ENCODE measurements at places on chromosomes 7 and 10. TPM values are rescaled to one million over a fixed set of nuclear protein-coding genes. Genes with fewer than 3 reads are reported as not detected.
A peak's percentile ranks its signal among the peaks of the same experiment; 100 is the strongest.

TLX1 gene
- total RNA-seq: not detected

LARP4B gene
- total RNA-seq: 99.7 TPM

CYP26C1 gene
- total RNA-seq: 0.20 TPM

HOXA3 gene
- total RNA-seq: not detected

NKX2-3 gene
- total RNA-seq: not detected

EDRF1 gene
- total RNA-seq: 56.3 TPM

BLNK gene
- 0.19 TPM for total RNA-seq

TMEM209 gene
- 34.5 TPM for total RNA-seq

BICC1 gene
- total RNA-seq: not detected

CDC14C gene
- not detected for total RNA-seq

NUTM2A gene
- 1.3 TPM for total RNA-seq

DNA sequence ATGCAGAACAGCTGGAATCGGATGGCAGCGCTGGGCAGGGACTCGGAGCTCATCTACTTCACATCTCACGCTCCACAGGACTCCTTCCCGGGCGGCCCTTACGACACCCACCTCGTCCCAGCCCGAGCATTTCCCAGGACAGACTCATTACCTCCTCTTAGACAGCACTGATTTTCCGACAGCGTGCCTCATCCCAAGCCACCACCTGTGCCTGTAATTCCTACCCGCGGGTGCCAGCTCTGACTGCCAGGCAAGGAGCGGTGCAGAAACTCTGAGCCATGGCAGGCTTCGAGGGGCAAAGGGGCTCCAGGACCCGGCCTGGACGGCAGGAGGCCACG, 25.6 kb downstream of the GPER1 start:
- DNase-seq: no peak

GRCh38 chr10:81040940-81041339, 503.2 kb downstream of the SH2D4B start:
- no peak for DNase-seq

DNA sequence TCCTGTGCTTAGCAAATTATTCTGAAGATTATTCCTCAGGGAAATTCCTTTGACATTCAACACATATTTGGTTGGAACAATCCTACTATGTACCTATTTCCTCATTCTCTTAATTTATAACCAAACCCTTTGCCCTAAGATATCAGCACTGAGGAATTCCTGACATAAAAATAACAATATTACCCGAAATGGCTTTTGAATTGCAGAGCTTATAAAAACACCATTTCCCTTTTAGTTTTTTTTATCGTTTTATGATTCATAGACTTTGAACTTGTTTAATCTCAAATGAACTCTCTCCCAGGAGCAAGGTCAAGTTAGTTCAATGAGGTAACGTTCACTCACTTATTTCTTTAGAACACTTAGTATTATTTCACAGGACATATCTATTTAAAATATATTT, 7.7 kb upstream of the ABCB1 start:
- DNase-seq: no peak

DNA sequence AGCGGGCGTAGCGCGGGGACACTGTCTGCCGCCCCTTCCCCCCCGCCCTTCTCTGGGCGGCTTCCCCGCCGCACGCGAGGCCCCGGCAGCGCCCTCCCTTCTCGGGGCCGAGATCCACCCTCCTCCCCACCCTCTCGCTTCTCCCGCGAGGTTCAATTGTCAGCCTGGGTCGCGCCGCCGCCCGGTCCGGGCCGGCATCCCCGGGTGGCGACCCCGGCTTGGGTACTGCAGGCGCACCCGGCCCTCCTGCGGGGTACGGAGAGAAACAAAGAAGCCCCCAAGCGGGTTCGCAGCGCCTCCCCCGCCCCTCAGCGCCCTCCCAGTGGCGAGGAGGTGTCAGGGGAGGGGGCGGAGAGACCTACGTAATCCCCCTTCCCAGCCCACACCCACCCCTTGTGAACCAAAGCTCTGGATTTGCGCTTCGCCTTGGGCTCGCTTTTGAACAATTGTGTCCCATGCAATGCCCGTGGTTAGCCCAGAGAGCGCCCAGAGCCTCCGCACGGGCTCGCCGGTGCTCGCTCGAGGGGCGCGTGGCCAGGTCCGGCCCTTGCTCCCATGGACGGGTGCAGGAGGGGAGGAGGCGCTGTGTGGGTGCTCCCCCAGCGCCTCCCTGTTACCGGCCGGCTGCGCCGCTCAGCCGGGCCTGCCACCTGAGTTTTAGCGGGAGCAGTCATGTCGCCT, 634 bp downstream of the HECW1 start:
- no peak for DNase-seq

DNA sequence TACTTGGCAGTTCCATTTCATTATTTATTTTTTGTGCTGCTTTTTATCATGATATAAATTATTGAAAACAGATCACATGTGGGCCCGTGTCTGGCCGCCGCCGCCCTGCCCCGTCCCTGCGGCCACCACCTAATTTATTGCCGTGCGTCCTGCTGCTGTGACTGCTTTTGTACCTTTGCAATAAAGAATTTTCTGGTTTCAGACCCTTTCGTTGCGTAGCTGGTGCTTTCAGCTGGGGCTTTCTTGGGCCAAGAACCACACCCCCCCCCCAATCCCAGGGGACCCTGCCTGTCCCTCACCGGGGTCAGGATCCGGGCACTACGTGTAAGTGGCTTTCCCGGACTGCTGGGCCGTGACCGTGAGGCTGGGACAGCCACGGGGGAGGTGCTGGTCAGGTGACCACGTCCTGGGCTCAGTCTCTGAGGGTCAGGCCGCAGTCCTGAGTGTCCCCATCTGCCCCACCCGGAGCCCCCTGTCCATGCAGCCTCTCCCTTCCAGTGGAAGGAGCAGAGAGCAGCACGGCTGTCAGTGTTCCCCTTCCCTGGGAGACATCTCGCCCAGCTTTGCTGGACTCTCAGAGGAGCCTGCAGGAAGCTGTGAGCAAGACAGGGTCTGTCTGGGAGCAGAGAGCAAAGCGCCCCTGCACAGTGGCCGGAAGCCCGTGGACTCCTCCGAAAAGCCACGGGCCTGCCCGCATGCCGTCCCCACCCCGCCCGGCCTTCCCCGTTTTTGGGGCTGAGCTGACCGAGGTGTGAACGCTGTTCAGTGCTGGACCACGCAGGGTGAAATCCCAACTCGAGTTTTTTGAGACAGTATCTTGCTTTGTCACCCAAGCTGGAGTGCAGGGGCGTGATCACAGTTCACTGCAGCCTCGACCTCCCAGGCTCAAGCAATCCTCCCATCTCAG, 12.6 kb downstream of the MAFK start:
- DNase-seq: peak; percentile 37

GRCh38 chr7:55140941-55141278, 122.1 kb downstream of the EGFR start:
- no peak for DNase-seq

GRCh38 chr7:66865290-66865864, 55.6 kb upstream of the TMEM248 start:
- no peak for DNase-seq

DNA sequence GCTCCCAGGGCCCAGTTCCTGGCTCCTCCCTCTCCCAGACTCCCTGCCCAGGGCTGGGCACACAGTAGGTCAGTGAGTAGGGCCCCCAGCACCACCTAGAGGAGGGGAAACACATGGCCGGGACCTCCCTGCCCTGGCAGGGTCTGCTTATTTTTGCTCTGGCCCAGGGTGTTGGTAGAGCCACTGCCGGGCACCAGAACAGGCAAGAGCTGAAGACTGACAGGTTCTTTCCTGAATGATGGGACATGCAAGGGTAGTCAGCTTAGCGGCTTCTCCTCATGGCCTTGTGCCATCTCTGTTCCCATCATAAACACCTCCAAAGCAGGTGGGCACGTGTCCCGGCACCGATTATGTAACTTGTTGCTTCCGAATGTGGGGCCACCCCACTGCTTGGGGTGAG, 86.5 kb downstream of the NEURL1 start:
- no peak for DNase-seq

GRCh38 chr10:100138921-100139496, 46.8 kb downstream of the ERLIN1 start:
- DNase-seq: no peak

DNA sequence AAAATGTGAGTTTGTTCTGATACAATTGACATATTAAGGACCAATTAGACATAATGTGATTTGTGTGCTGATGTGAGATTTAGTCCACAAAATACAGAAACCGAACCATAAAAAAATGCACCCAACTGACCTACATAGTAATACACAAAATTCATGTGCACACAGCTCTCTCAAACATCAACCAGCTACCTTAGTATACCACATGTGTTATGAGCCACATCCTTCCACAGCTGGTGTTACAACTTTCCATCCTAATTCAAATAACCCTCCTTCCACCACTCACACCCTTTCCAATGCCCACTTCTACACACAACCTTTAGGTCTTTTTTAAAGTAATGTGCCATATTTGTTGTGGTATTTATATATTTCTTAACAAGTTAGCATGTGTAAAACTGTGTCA, 31.7 kb upstream of the C7orf33 start:
- no peak for DNase-seq

DNA sequence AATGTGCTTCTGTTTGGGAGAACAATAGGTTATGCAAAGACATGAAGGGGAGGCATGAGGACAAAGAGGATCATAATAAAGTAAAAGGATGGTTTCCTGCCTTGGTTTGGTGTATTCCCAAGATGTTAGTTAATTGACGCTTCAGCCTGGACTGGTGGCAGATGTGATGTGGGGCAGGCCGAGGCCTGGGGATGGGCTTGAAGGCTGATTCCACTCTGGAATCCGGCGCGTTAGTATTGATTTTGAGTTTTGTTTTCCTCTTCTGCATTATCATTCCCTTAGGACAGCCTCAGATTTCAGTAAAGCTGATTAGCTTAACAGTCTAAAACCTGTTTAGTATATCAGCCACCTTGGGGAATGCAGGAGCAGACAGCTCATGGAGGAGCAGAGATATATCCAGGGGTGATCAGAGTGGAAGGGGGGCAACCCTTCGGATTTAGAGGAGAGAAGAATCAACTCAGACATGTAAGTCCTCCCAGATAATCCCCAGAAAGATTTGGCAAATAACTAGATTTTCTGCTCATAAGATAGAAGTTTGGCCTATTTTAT, 159.8 kb upstream of the MTPN start:
- no peak for DNase-seq

DNA sequence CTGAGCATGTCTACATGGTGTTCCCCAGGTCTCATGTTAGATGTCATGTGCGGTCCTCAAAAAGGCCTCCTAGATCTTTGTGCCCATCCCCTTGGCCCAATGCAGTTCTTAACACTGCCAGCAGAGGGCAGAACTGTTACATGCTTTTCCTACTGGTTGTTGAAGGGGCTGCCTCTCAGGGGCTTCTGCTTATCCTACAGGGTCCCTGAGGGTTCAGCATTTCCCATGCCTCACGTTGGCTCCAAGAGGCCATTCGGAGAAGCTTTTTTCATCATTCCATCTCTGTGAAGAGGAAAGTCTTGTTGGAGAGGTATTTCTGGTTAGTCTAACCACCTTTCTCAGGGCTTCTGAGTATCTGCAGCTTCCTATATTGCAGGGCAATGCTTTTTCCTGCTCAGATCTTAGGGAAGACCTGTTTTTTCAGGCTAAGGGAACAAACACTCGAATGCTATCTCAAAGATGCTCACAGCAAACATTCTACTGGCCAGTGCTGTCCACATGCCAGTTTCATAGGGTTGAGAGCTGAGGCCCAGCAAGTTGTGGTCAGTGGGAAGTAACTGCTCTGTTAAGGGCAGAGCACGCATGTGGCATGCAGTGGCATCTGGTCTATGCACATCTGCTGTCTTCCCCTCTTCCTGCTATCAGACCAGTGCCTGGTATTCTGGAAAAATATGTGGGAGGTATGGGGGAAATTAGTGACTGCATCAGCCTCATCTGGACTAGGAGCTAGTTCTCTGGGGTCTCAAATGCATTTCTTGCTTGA, 31.5 kb downstream of the MBL2 start:
- no peak for DNase-seq

DNA sequence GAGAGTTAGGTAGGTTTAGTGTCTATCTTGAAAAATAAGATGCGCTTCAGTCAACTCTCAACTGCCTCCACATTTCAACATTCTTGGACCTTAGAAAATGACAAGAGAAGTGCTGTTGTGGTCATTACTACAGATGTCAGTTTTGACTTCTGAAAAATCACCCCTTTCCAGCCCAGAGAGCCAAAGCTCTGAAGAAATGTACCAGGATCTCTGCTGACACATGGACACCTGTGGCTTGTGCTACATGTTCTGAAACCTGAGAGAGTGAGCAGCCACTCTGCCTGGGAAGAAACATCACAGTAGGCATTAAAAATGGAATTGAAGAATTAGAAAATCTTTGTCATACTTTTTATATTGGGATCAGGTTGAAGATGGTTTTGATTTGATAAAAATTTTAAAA, 35.9 kb upstream of the FEZF1 start:
- DNase-seq: no peak

DNA sequence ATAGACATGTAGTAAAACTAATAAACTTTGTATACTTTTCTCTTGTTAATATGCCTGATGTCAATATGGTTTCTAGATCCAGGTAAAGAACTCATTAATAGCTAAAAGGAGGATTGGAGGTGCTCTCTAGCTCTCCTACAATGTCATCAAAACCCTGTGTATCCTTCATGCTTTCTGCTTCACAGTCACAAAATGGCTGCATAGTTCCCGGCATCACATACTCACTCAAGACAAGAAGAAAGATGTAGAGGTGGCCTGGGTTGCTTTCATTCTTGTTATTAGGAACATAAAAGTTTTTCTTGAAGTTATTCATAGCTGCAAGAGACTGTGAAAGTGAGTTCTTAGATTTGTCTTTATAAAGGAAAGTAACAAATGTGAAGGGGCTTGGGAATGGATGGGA, 149.7 kb upstream of the EEPD1 start:
- no peak for DNase-seq

GRCh38 chr10:112899391-112900065, 50.5 kb upstream of the TCF7L2 start:
- no peak for DNase-seq

DNA sequence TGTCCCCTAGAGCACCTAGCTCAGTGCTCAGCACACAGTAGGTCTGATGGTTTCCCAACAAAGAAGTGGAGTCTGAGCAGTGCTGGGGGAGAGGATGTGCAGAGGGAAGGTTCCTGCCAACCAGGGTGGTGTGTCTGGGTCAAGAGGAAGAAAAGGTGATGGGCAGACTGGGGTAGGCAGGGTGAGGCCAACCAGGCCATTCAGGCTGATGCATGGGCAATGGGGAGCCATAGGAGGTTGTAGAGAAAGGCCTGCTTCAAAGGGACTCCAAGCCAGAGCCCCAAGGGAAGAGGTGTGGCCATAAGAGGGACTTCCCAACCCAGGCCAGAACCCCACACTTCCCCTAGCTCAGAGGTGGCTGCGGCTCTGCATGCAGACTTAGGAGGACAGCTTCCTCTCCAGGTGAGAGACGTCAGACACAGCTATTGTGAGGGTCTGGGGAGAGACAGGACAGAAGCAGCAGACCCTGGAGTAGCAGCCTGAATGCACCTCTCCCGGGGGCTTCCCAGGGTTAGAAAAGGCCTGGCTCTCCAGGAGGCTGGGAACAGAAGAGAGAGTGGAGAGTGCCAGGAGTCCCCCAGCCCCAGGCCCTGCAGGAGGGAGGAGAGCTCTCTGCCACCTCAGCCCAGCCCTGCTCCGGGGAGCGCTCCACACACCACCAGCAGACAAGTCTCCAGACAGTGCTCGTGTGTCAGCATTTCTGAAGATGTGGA, 87.4 kb upstream of the ZMIZ1 start:
- DNase-seq: no peak

All from CD4-positive, alpha-beta memory T cell (primary cell).